ENCODE measurements at places on chromosomes 7 and 10.

DNA sequence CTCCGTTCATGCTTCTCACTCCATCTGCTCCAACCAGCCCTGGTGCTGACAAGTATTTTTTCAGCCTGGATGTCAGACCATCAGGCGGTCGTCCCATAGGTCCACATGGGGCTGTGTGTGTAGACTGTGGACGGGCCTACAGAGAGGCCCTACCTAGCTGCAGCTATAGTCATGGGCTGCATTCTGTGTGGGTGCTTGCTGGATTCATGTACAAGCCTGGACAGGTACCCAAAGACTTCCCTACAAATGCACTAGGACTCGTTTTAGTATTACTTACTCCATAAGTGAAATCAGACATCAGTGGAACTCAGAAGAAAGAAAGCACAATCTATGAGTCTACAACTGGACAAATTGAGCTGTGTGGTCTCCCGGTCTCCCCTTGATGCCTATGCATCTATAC is 146.8 kb downstream of the PKD1L1 start:
- no peak for DNase-seq

- DNase-seq: no peak
These were observed 58.4 kb downstream of the NEURL1 start for GRCh38 chr10:103551619-103552602.

GRCh38 chr7:94022550-94022949 is 18.4 kb upstream of the BET1 start:
- DNase-seq: peak; percentile 68

GRCh38 chr10:30034433-30035137 is 24.8 kb downstream of the JCAD start:
- DNase-seq: no peak

DNA sequence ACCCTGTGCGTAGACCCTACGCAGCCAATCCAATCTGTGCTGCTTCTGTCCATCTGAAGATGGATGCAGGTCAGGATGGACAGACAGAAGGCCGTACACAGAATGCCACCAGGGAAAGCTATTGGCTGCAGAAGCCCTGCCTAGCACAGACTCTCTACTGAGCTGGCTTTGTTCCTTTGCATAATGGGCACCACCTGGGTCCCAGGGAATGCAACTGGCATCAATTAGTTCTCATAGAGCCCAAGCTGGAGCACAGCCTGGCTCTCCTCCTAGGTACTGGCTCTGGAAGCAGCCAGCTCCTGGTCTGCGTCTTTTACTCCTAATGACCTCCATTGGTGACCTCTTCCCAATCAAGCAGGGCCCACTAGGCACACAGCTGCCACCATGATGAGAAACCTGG is 26.8 kb upstream of the CACUL1 start:
- no peak for DNase-seq

GRCh38 chr10:47164126-47164799 is 135.7 kb upstream of the GDF10 start:
- DNase-seq: peak; percentile 90

- no peak for DNase-seq
These were observed 17.1 kb downstream of the FAM241B start for GRCh38 chr10:69647126-69647525.

DNA sequence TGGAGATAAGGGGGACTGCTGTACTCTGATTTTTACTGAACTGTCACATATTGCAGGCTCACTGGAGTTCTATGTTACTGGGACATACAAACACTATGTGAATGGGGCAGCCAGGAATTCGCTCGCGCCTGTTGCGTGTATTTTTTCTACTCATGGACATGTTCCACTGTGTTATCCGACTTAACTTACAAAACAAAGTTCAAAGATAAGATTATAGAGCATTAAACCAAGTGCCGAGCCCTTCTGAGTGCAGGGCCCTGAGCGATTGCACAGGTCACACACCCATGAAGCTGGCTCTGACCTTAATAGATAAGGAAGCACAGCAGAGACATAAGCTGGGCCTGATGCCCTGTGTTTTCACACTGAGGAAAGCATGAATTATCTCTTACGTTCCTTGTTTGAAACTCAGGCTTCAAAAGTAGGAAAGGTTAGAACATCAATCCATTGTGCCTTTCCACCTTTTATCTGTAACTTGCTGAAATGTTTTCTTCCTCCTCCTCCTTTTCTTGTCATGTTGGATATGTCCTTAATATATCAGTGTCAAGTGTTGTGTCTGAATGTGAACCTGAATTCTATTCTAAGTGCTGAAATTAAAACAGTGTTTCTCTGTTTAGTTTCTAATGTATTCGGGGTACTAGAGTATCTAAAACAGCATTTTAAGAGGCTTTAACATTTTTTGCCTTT is 273.8 kb downstream of the AUTS2 start:
- DNase-seq: no peak

DNA sequence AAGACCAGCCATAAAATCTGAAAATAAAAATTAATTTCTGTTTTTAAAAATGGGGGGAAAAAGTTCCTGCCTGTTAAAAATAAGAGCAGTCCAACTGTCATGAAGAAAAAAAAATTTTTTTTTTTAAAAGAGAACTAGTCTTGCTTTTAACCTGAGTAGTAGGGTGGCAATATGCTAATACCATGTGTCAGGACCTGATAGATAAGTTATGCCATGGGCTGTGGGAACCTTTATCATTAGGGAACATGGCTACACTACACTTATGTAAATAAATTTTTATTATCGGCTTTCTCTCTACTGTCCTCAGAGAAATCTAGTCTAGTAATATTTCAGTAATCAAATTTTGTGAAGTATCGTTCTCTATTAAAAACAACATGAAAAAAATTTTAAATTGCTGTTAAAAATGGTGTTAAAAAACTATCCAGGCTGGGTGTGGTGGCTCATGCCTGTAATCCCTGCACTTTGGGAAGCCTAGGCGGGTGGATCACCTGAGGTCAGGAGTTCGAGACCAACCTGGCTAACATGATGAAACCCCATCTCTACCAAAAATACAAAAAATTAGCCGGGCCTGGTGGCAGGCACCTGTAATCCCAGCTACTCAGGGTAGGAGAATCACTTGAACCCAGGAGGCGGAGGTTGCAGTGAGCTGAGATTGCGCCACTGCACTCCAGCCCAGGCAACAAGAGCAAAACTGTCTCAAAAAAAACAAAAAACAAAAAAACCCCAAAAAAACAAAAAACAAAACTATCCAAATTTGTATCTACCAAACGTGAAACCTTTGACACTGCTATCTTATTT is 20.7 kb downstream of the NT5C3A start:
- DNase-seq: no peak

DNA sequence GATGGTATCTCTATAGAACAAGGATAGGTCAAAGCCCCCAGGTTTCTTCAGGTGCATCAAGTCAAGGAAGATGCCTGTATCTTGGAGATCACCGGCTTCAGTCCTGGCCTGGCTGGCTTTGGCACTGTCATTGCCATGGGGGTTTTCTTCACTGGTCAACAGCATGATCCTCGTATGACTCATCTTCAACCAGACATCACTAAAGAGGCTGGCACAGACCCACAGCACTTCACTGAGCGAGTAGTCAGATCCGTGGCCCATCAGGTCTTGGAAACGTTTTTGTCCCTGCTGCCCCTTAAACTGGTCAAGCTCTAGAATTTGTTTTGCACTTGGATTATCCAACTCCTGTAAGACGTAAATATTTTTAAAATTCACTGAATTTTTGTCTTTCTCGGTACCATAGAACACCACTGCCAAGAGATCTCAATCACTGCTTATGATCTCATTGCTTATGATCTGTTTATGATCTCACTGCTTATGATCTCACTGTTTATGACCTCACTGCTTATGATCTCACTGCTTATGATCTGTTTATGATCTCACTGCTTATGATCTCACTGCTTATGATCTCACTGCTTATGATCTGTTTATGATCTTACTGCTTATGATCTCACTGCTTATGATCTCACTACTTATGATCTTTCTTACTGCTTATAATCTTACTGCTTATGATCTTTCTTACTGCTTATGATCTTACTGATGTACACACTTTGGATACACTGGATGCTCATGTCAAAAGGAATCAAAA is 135.2 kb downstream of the CYP26A1 start:
- DNase-seq: peak; percentile 49

DNA sequence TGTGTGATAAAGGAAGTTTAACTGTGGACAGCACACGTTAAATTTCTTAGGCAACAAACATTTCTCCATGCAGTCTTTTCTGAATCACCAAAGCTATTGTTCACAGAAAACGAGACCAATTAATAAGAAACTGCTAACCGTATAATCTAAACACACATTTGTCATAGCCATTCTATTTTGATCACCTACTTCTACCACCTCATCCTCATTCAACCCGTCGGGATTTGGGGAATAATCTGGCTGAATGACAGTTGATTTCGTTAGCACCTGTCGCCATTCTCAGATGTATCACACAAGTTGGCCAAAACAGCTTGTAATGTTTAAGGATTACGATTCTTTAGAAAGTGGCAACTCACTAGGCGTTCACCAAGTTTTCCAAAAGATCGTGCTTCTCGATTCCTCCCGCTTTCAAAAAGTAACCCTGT is 1.2 kb downstream of the EZH2 start:
- peak; percentile 18 for DNase-seq

- peak; percentile 98 for DNase-seq
These were observed 34.0 kb downstream of the DNAJB12 start for GRCh38 chr10:72320676-72321247.

DNA sequence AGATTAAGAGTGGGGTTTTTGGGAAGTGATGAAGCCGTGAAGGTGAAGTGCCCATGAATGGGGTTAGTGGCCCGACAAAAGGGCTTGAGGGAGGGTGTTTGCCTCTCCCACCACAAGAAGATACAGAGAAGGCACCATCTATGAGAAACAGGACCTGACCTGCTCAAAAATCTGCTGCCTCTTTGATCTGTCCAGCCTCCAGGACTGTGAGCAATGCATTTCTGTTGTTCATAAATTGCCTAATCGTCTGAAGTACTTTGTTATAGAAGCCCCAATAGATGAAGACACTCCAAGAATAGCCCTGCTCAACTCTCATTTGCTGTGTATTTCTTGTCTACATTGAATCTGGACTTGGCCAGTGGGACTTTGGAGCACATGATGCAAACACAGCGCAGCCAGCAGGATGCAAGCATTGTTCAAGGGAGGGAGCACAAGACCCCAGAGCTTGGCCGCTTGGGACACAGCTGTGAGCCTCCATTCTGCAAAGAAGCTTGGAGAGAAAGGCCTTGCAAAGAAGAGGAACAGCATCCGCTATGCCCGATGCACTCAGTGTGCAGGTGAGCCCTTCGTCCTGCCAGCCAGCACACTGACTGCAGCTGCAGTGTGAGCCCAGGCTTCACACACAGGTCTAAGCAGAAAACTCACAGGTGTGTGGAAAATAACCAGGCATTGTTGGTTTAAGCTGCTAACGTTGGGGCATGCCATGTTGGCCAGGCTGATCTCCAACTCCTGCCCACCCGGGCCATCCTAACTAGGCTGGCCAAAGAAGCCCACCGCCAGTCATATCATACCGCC is 73.2 kb upstream of the KLF6 start:
- no peak for DNase-seq

DNA sequence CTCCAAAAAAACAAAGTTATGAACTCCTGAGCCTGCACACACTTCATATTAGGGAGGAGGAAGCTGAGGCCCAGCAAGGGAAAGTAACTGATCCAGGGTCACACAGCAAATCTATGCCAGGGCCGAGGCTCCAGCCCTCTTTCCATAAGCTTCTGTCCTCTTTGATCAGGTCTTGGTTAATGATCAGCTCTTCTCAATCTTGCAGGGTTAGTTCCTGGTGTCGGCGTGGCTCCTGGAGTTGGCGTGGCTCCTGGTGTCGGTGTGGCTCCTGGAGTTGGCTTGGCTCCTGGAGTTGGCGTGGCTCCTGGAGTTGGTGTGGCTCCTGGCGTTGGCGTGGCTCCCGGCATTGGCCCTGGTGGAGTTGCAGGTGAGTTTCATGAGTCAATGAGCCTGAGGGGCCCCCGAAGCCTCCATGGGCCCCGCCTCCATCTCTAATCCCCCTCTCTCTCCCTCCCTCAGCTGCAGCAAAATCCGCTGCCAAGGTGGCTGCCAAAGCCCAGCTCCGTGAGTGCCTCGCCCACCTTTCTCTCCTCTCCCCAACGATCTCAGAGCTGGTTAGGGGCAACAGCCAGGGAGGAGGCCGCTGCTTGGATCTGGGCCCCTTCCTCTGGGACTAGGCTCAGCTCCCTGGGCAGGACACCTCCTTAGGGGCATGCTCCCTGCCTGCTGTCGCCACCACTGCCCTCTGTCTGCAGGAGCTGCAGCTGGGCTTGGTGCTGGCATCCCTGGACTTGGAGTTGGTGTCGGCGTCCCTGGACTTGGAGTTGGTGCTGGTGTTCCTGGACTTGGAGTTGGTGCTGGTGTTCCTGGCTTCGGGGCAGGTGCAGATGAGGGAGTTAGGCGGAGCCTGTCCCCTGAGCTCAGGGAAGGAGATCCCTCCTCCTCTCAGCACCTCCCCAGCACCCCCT is 23.7 kb upstream of the LIMK1 start:
- DNase-seq: no peak

- DNase-seq: peak; percentile 28
These were observed 55.9 kb downstream of the CFAP46 start for GRCh38 chr10:132886211-132887099.

- DNase-seq: no peak
These were observed 22.7 kb downstream of the LUC7L2 start for GRCh38 chr7:139382439-139382838.

DNA sequence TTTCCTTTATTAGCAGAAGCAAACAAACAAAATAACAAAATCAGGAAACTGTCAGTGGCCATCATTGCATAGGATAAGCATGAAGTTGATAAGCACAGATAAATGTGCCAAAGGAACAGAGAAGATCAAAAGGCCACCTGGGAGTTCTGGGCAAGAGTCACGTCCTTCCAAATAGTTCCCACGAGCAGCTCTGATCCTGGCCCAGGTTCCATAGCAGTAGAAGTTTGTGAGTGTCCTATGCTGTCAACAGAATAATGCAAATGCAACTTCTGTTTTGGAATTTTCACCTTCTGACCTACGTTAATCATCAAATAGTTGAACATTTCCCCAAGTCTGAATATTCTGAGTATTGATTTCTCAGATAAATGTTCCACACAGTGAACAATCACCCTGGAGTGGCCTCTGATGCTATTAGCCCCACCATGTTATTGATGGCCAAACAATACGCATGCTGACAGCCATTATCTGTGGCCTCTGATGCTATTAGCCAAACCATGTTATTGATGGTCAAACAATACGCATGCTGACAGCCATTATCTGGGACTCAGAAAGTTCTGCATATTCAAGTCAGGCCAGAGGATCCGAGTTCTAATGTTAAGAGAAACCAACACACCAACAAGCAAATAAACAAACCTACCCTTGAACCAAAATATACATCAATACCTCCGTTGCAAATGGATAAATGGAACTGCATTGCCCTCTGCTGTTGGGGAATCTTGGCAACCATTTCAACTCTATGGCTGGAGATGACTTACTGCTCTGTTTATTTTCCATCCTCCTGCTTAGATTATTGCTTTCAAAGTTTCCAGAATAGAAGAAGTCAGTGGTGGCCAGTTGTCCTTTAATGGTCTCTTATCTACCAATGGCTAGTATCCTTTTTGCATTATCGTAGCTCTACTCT is 63.3 kb downstream of the MRC1 start:
- peak; percentile 32 for DNase-seq
